ENCODE measurements at places on chromosomes 1 and 21. TPM values are rescaled to one million over a fixed set of nuclear protein-coding genes. Genes with fewer than 3 reads are reported as not detected.

ZNF670 gene
- 1.6 TPM for total RNA-seq

GRCh38 chr1:64077281-64077940 lies 126.0 kb upstream of the UBE2U start:
- DNase-seq: no peak

DNA sequence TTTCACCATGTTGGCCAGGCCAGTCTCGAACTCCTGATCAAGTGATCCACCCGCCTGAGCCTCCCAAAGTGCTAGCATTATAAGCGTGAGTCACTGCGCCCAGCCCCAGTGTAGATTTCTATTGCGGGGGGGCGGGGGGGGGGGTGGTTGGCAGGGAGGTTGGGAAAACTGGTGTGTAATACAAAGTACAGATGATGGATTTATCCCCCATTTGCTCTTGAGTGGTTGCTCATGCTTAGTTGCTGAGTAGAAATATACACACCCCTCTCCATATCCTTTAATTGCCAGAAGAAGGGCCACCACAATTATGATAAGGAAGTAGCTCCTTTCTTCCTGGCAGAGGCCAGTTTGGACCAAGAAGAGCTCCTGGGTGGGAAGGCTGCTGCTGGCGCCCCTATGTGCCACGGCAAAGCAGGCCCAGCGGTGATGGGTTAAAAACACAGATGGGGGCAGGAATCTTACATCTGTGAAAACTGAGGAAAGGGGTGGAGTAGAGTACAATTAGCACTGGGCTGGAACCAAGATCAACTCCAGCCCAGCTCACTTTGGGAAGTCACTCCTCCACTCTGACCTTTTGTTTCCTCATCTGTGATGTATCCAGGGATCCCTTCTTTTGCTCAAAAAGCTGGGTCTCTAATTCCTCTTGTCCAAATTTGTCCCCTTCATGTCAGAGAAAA lies 55.2 kb downstream of the MRPL37 start:
- no peak for DNase-seq

DNA sequence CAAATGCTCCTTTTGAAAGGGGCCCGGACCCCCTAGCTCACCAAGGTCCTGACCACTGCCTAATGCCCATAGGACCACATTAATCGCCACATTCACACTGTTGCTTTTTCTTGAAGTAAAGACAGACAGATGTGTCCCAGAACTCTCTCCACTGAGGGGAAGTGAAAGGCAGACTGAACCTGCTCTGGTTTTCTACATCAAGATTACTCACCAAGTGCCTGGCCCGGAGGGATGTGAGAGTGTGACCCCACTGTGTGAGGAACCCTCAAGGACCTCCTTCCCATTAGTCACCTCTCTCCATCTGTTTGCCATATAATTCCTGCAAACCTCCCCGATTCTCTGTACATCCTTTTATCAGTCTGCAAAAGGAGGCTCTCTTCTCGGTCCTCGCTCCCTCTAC lies 381.5 kb downstream of the OMA1 start:
- DNase-seq: no peak

GRCh38 chr21:32004291-32004690 lies 131.5 kb downstream of the HUNK start:
- DNase-seq: no peak

DNA sequence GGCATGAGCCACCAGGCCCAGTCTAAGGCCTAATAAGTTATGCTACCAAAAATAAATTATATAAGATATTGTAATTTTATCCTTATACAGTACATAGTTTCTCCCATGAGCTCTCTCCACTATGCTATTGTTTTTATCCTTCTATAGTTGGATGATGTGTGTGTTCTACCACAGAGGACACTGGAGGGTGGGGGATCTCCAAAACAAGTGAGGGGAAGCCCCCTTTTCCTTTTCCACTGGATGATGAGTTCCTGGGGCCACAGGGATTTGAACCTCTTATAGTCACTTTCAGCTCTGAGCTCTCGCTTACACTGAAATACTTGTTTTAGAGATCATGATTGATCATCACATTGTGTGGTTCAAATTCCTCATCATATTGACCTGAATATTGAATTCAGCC lies 77.6 kb upstream of the VAV3 start:
- DNase-seq: no peak

- DNase-seq: no peak
Measured at GRCh38 chr1:63200676-63201075, 121.7 kb upstream of the FOXD3 start.

KRTAP19-1 gene
- not detected for total RNA-seq

HES4 gene
- 1.7 TPM for total RNA-seq

VWA5B1 gene
- not detected for total RNA-seq

GRCh38 chr1:9093581-9093980 lies 24.1 kb upstream of the SLC2A5 start:
- no peak for DNase-seq

DNA sequence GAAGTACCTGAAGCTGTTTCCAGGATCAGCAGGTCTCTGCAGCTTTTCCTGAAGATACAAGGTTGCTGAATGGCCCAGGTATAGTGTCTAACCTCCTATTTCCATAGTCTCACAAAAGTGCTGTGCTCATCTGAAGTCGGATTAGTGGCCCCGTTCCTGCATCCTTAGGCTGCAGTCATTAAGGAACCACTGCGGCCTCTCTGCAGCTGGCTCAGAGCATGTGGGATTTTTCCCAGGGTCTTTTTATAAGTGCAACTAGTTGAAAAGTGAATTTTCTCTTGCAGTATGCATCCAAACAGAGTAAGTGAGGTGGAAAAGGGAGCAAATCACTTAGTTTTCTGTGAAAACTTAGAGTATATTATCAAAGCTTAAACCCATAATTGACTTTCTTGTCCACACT lies 565.3 kb upstream of the NEGR1 start:
- DNase-seq: no peak

DNA sequence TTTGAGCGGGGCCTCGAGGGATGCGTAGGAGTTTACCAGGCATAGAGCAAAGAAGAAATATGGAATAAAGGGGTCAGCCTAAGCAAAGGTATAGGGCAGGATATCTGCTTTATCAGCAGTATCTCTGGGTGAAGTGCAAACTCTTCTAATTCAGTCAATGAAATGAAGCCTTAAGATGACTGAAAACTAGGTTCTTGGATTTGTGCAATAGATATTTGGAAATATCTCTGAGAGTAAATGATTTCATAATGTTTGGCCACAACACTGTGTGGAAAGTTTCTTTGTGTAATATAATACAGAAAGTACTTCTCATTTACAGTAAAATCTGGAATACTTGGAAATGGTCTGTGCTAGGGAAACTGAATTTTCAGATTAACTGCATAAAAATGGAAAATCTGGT lies 26.1 kb downstream of the KCNJ15 start:
- no peak for DNase-seq

GRCh38 chr1:201377611-201378092 lies at the start of gene TNNT2:
Gene TNNT2, minus strand, starts transcription at chr1:201377680. Its CDS starts 4,426 bp downstream, at chr1:201373254.
- DNase-seq: no peak

DNAJC16 gene
- 13.1 TPM for total RNA-seq

- DNase-seq: no peak
Measured at GRCh38 chr1:206074839-206075238, 21.9 kb downstream of the RHEX start.

CTSE gene
- total RNA-seq: 32.8 TPM

- DNase-seq: no peak
Measured at GRCh38 chr1:94693029-94693428, 127.1 kb upstream of the SLC44A3 start.

DNA sequence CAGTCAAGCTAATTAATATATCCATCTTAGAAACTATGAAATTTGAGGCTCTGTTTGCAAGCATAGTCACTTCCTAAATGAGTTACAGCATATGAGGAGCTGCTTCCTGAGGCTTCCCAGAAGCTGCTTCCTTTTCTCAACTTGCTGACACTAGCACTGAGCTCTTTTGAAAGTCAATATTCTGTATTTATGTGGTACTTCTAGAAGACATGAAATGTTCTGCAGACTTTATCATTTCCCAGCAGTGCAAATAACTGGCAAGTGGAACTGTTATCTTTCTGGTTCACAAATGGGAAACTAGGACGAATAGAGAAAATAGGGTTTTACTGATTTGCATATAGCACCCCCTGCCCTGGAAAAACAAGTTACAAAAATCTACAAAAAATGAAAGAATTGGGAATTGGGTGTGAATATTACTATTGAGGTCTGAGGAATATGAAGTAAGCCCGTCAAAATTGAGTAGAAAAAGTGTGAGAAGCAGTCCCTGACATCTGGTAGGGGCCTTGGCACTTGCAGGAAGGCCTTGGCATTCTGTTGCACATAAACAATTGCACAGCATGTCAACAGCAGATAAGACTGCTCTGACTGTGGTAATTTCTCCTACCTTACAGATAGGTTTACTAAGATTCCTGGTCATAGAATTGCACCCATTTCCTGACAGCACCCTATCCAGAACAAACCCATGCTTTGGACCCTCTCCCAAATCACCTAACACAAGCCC lies 7.1 kb downstream of the GIPC2 start:
- DNase-seq: no peak

TRIM46 gene
- 0.17 TPM for total RNA-seq

GRCh38 chr1:63087966-63088365 lies 234.4 kb upstream of the FOXD3 start:
- DNase-seq: no peak

- no peak for DNase-seq
Measured at GRCh38 chr1:227489572-227489971, 73.8 kb upstream of the ZNF678 start.

DNA sequence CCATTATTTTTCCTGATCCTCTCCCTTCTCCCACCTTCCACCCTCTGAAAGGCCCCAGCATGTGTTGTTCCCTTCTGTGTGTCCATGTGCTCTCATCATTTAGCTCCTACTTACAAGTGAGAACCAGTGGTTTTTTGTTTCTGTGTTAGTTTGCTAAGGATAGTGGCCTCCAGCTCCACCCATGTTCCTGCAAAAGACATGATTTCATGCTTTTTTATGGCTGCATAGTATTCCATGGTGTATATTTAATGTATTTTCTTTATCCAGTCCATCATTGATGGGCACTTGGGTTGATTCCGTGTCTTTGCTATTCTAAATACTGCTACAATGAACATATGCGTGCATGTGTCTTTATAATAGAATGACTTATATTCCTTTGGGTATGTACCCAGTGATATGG lies 89.4 kb upstream of the C1orf174 start:
- DNase-seq: no peak

DNA sequence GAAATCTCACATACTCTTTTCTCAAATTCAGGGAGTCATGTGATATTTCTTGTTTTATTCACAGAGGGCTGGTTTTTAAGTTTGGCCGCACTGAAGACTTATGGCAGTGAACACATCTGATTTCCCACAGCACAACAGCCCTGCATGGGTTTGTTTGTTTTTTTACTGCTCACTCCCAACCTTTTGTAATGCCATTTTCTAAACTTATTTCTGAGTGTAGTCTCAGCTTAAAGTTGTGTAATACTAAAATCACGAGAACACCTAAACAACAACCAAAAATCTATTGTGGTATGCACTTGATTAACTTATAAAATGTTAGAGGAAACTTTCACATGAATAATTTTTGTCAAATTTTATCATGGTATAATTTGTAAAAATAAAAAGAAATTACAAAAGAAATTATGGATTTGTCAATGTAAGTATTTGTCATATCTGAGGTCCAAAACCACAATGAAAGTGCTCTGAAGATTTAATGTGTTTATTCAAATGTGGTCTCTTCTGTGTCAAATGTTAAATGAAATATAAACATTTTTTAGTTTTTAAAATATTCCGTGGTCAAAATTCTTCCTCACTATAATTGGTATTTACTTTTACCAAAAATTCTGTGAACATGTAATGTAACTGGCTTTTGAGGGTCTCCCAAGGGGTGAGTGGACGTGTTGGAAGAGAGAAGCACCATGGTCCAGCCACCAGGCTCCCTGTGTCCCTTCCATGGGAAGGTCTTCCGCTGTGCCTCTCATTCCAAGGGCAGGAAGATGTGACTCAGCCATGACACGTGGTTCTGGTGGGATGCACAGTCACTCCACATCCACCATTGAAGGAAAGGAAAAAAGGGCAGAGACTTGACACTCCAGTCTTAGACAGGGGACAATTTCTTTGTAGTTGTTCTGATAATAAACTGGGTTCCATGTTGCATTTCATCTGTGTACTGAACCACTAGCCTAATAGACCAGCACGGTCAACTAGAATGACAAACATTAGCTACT lies 22.8 kb downstream of the TMEM50A start:
- no peak for DNase-seq

ITLN2 gene
- 0.50 TPM for total RNA-seq
